ENCODE measurements at places on chromosomes 3 and 15.

DNA sequence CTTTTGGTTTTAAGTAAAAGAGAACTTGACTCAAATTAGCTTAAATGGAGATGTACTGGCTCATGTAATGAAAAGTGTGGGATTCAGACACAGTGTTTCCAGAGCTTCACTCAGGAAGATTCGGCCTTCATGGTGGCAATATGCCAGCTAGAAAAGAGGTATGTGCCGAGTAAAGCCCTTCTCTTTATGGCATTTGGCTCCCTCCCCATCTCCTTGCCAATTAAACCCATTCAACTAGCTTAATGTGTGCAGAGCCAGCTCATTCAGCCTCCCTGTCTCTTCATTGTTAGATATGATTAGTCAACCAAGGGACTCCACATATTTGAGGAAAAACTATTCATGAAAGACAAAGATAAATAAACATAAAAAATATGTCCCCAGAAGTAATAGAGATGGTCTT, 15.0 kb upstream of the TRANK1 start:
- peak; percentile 56 for DNase-seq

DNA sequence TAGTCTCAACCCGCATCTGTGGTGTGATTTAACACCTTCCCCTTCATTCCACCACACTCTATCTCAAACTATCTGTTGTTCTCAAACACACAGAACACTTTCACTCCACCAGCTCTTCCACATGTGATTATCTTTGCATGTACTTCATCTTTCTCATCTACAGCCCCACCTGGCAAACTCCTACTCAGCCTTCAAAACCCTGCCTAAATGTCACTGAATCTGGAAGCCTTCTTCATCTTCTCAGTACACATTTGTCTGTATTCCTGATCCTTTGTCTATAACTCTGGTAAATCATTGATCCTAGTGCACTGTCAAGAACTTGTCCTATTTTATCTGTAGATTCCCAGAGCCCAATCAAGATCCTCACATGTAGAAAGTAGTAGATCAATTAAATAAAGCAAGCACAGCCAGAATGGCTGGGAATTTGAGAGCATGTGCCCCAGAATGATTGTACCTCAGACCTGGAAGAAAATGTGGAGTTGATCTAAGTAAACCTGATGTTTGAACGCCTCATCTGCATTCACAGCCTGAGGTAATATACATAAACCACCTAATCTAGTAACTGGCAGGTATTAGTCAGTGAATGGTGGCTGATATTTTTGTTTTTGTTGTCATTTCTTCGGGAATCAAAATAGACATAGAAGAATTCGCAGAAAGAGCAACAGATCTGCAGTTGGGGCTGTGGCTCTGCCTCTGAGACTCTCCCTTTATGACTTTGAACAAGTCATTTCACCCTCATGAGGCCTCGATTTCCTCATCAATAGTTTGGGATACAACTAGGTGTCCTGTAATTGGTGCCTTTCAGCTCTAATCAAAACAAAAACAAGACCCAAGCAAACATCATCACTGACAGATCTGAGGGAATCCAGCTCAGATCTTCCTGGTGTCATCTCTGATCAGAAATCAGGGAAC, 28.0 kb upstream of the MAGEF1 start:
- DNase-seq = no peak

DNA sequence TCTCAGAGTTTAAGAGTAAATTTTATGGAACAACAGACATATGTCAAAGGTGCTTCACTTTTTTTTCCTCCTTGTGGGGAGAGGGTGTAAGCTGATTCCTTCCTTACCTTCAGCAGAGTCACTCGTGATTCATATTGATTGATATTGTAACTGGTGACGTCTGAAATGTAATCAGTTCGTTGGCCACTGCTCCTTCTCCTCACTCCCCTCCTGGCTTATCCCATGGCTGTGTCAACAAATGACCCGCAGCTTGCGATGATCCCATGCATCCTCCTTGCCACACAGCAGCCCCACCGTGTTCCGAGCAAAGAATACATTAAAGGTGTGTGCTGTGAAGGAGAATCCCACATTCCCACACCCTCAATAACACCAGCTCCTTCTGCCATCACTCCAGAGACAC, 7.3 kb downstream of the MGLL start:
- no peak for DNase-seq

DNA sequence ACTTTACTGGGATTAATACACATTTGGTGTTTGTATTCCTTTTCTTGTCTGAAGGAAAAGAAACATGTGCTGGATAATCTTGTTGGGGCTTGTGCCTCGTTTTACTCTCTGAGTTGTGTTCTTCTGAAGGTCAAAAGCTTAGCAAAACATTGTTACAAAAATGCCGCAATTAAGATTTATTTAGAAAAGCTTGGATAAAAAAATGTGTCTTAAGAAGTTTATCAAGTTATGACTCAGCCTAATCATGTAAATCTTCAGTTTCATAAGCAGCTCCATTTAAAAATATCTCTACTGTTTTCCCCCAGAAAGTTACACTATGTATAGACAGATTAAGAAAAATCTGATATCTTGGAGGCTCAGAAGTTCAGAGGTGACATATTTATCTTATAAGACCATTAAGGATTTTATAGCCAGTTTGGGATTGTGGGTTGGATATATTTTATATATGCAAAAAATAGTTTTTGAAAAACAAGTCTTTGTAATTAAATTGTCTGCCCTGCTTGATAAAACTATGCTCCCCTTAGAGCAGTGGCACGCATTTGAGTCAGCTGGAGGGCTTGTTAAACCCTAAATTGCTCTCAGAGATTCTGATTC, 56.5 kb downstream of the CLDN11 start:
- no peak for DNase-seq

GRCh38 chr15:97708252-97708651, 252.3 kb upstream of the ARRDC4 start:
- DNase-seq = no peak

- DNase-seq = no peak
Measured at GRCh38 chr3:177714945-177715344, 517.7 kb upstream of the TBL1XR1 start.

DNA sequence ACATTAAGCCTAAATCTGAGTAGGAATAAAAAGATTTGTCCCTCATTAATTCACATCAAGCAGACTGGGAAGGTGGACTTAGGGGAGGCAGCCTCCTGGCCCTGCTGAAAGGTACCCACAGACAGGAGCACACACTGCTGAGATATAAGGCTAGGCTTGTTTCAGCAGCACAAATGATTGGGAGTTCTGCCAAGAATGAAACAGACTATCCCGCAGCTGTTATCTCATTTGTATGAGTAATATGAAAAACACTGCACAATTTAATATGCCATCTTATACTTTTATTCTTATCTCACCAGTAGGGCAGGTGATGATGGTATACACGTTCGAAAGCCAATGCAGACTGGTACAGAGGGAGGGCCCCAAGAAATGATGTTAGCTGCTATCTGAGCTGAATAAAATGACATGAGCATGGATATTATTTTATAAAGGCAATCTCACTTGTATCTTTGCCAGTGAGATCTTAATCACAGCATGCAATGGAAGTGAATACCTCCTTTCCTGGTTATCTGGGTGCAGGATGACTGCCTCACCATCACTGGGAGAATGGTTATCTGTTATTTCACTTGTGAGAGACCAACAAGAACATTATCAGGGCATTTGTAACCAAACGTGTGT, 258.7 kb upstream of the PPP2R3A start:
- peak; percentile 32 for DNase-seq

DNA sequence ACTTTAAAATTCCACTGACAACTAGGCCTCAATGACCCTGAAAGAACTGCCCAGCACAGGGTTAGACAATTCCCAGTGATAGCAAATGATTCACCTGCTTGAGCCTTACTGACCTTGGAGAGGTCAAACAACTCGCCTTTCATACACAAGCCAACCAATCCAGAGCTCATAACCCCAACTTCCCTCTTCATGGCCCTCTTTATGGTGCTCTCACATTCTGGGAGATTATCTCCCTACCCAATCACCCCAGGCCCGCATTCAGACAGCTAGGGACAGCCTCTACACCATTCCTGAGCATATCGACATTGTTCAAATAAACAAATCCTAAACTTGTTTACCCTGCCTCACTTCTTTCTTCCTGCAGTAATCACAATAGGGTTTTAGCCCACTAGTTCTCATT, 32.2 kb upstream of the COLQ start:
- DNase-seq = no peak

- DNase-seq = no peak
Measured at GRCh38 chr3:150439657-150440056, 31.6 kb downstream of the TSC22D2 start.

- DNase-seq = no peak
Measured at GRCh38 chr3:145266368-145266767, 894.6 kb downstream of the PLOD2 start.

- DNase-seq = no peak
Measured at GRCh38 chr3:45559560-45560118, 34.9 kb upstream of the LIMD1 start.

- DNase-seq = no peak
Measured at GRCh38 chr3:197088370-197088769, 58.8 kb upstream of the MELTF start.

DNA sequence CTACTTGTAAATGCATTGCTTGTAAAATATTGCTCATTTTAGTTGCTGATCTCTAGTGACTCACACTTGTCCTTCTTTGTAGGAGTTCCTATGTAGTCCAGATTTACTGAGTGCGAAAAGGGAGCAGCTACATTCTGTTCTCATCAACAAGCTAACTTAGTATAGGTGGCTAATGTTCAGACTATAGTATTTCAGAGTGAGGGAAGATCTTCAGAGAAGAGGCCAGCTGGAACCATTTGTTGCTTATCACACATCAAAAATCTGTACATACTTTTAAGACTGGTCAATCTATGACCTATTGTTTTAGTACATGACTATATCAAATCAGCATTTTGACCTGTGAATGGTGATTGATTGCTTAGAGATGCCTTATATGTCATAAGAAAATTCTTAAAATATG, 71.3 kb upstream of the THSD4 start:
- DNase-seq = no peak

GRCh38 chr3:54859184-54859583, 68.7 kb downstream of the LRTM1 start:
- no peak for DNase-seq

DNA sequence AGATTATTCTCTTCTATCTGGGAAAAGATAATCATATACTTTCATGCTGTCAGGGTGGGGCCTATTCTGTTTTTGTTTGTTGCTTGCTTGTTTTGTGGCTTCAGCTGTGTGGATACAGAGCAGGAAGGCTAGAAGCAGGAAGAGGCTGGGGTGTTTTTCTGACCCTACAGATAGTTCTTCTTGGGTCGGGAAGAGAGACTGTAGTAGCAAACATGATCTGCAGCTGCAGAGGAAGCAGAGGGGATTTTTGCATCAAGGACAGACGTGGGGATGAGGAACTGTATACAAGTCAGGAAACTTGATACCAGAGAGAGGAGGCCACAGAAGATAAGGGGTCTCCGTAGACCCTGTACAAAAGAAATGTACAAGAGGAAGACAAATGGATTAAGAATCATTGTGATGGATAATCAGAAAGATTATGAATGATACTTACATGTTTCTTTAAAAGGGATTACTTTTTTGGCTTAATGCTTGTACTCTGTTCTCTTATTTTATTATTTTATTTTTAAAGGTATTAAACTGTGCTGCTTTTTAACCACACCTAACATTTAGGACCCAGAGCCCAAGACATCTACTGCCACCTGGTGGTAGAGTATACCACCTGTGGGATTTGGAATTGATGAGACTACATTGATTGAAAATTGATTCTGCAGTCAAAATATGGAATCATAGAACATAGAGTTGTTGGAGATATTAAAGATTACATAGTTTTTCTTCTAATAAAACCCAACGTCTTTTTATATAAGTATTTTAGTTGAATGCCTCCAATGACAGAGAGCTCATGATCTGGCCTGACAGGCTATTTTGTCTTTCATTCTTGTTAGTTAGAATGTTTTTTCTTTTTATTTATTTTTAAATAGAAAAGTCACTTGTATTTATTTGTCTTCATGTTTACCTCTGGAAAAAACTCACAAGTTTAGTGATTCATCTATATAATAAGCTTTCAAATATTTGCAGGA, 87.3 kb upstream of the ROPN1 start:
- DNase-seq = peak; percentile 42

DNA sequence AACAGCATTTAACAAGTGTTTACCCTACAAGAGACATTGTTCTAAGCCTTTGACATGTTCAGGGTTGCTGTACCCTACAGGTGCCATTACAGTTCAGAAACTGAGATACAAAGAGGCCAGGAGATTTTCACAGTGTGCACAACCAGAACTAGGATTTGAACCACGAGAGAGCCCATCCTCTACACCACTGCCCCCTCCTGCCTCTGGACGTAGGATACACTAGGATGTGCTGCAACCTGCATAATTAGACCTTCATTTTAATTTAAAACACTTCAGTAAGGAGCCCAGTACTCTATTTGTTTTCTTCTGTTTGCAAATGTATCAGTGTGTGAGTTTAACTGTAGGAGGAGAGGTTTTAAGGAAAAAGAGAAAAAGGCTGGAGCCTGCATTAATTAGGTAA, 123.1 kb upstream of the RARB start:
- DNase-seq = no peak

- DNase-seq = no peak
Measured at GRCh38 chr3:133196527-133196926, 158.3 kb downstream of the TMEM108 start.

DNA sequence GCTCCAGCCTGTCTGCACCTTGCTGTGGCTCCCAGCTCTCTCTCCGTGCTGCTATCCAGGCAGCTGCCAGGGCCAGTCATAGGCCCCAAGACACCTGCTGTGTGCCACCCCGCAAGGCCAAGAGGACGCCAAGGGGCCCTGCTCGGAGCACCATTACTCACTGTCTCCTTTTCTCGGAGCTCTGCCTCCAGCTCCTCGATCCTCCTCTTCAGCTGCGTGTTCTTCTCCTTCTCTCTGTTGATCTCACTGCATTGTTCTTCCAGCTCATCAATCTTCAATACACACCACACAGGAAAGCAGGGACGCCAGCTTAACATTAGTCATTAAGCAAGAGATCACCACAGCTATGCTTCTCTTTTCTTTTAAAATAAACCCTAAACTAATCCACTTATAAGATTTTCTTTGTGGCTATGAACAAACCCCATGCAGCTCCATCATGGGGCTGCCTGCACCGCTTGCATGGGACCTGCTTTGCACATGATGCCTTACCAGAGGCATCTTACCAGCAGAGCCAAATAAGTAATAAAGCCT, 42.6 kb downstream of the WHAMM start:
- DNase-seq = peak; percentile 18

DNA sequence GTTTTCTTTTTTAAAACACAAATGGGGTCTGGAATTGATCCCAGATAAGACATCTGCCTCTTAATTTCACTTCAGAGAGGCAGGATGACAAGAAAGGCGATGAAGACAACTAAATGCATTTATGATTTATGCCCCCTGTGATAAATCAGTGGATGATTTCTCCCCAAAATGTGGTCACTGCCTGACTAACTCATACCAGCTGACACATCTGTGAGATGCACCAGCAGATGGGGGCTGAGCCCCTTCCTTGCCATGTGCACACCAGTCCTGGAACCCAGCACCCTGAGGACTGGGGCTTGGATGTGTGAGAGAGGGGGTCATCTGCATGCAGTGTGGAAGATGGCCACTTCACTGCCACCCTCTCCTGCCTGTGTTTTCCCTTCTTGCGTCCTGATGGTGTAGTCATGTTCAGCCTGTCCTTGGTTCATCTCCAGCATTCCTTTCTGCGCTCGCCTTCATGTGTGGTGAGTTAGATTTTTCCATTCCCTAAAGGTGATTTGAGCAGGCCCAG, 264.3 kb downstream of the LRTM1 start:
- DNase-seq = peak; percentile 28
